ENCODE measurements at places on chromosomes 2 and 18.

- DNase-seq: no peak
Observed at GRCh38 chr2:191126386-191127085, 24.3 kb downstream of the STAT4 start.

GRCh38 chr2:155692106-155692505, 640.4 kb downstream of the NR4A2 start:
- no peak for DNase-seq

GRCh38 chr18:68397241-68398035, 317.5 kb downstream of the TMX3 start:
- DNase-seq: peak; percentile 12

DNA sequence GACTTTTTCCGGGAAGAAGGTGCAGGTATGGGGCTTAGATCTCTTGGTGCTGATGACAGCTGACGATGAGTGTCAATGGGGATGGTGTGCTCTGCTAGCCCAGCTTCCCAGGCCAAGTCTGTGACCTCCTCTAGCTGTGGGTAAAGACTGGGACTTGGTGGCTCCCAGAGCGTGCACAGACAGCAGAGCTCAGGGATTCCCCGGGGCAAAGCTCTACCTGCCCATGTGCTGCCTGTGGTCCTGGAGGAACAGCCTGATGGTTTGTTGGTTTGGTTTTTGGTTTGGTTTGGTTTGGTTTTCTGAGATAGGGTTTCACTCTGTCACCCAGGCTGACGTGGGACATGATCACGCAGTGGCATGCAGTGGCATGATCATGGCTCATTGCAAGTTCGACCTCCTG, 19.2 kb downstream of the ATP6V1B1 start:
- DNase-seq: no peak

GRCh38 chr2:10688921-10689807, 611 bp downstream of the NOL10 start:
- peak; percentile 11 for DNase-seq

GRCh38 chr2:179825494-179825893, 35.9 kb downstream of the ZNF385B start:
- DNase-seq: no peak

DNA sequence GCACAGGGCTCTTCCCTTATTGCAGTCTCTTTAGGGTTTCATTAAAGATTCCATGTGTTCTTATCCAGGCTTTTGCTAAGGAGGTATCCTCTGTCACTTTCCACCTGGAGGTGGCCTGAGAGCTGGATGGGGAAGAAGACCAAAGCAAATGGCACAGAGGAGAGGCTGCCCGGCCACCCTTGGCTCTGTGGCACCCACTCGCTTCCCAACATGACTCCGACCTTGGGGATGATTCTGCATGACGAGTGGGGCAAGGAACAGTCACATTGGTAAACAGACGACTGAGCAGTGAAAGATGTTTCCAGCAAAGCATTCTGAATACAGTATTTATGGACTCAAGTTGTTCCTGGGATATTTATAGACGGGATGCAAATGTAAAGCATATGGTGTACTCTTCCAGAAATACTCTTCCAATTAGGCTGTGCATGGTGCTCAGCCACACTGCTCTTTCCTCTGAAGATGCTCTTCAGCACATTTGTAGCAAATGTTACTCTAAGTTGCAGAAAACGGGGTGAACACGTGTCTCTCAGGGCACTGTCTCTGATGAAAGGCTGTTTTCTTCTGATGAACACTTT, 377.1 kb upstream of the HS6ST1 start:
- DNase-seq: no peak

- no peak for DNase-seq
Observed at GRCh38 chr18:24187689-24188088, 48.8 kb downstream of the CABYR start.

DNA sequence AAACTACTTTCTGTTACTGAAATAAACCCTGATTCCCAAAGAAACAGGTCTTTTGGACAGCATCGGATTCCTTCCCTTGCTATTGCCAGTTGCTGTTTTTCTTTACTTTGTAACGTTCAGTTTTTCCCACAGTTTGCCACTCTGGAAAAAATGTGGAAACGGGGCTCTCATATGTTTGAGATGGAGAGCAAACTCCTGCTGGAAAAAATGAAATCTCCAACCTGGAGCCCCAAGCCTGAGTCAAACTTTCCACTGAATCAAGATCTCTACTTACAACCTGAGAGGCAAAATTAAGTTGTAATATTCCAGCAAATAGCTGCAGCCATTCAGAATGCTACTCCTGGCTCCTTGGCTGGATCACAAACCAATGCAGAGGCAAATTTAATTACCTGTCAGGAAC, 270.7 kb downstream of the SRBD1 start:
- DNase-seq: no peak

- DNase-seq: peak; percentile 14
Observed at GRCh38 chr2:27262379-27263286, at the start of gene SLC30A3. Gene SLC30A3 (minus strand): TSS chr2:27263047. CDS start chr2:27262906, 141 bp downstream.

- no peak for DNase-seq
Observed at GRCh38 chr2:6449343-6449742, 416.4 kb downstream of the CMPK2 start.

GRCh38 chr2:33494155-33494779, 17.8 kb downstream of the RASGRP3 start:
- peak; percentile 60 for DNase-seq

- DNase-seq: no peak
Observed at GRCh38 chr2:95700519-95700918, 108.7 kb downstream of the TRIM43 start.

DNA sequence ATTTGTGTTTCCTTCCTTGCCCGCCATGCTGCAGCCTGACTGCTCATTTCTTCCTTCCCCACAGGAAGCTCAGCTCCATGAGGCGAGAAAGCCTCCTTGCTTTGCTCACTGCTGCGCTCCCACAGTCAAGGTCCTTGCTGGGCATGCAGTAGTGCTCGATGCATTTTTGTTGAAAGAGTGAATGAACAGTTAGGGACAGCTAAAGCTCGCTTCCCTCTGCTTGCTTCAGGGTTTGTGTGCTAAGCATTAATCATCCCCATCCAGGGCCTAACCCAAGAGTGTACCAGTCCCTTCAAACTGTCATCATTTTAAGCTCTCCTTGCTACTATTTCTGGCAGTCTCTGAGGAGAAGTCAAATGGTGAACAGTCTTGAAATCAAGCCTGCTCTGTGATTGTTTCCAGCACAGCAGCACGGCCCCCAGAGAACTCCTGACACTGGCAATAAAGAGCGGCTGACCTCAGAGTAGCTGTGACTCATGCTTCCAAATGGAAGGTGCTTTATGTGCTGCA, 171.7 kb upstream of the SOX11 start:
- DNase-seq: peak; percentile 62

DNA sequence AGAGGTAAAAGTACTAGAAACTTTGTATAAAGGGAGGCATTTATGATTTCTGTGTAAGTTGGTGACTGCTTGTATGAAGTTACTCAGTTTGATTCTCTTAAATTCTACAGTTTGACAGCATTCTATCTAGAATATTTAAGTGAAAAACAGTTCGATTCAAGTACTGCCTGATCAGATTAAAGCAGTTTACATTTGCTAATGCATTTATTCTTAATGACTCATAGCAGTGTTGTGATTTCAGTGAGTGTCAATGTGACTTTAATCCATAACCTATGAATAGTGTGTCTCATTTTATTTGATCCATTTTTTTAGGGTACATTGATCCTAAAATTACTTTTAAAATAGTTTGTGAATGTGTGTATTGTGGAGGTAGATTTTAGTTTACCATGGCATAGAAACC, 35.7 kb downstream of the WDR43 start:
- no peak for DNase-seq

Measured in fibroblast of upper back skin (primary cell).